Renal pelvis (tissue), 12 donors: ENCODE measurements at places on chromosomes 3 and 15.

DNA sequence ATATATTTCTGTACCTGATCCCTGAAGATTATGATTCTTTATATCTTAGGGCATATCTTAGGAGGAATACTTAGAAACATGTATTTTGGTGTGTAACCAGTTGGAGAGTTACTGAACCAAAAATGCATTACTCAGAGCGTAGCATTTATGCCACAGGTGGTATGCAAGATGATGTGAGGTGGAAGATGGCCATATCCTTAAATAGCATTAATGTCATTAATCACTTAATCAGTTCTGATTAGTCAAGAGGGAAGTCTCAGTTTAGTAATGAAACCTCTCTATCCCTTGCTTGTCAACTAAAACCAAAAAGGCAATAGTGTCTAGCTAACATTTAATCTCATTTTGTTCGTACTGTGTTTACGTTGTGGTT is 130.5 kb upstream of the PHLDB2 start:
- no peak for DNase-seq

- no peak for DNase-seq
Observed at GRCh38 chr15:48522911-48523310, 122.6 kb downstream of the FBN1 start.

DNA sequence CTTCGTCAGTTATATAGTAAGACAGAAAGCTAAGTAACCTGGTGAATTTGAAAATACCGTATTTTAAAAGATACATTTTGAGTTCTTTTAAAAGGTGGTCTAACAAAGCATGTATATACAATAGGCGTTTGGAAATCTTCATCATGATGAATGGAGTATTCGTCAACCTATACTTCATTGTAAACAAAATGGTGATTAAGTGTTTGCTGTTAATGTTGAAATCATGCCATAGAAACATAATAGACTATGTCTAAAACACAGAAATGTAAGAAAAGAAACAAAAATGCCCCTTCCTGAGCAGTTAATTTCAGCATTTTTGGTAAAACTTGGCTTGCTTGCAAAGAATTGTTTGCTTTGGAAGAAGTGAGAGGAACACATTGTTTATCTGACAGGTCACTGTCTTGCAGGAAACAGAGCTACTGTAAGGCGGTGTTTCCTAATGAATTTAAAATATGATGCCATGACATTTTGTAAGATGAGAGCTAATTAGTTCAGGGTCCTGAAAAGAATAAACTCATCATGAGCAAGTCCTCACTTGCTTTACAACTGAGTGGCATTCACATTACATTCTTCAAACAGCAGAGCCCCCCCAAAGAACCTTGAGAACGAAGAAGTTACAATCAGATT is 126.7 kb downstream of the SERPINI1 start:
- DNase-seq, result no peak

DNA sequence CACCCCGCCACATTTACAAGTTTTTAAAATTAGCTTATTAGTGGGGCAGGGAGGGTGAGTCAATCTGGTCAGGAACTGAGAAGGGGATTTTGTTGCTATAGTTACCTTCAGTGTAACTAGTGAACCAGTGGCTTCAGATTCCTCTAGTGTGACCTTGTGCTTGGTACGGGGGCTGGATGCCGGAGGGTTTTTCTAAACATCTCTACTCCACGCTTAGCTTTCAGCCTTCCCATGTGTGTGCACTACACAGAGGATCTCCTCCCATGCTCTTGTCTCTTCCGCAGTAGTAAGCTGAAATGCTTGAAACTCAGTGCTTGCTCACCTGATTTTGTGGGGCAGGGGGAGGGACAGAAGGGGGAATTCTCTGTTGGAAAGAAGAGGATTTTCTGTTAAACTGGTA is 67.9 kb upstream of the AKAP13 start:
- DNase-seq, result no peak

GRCh38 chr15:99593070-99593469 is 27.3 kb downstream of the MEF2A start:
- DNase-seq, result no peak

DNA sequence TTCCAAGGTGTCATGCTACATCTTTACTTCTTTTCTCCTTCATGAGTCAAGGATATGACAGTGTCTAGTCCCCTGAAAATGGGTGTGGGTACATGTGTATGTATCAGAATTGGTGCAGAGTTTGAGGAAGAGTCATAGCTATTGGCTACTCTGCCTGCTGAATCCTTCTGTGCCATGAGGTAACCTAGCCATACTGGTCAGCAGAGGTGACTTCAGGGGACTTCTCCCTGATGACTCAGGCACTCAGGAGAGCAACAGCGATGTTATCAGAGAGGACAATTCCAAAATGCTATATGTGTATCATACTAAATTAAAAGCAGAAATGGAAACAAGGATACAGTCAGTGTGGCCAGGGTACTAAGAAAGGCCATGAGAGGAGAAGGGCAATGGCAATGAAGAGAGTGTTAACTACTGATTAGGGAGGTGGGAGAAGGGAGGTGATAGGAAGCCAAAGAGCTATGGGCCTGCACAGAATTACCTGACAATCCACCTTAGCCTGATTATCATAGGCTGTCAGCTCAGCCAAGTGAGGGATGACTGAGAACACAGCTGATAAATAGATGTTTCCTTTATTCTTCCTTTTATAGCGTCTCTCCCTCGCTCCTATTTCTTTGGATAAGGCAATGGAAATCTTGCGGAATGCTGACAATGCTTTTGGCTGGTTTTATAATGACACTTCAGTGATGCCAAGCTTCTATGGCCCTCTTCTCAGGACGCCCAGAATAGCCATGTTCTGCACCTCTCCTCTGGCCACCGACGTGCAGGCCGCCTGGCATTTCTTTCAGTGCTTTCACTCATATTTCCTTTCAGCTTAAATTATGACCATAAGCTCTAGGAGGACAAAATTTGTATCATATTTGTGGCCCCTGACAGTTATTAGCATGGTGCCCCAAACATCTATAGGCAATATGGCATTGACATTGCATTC is 90.6 kb downstream of the FGF12 start:
- DNase-seq, result no peak

GRCh38 chr15:80455051-80455648 is 51.0 kb downstream of the ARNT2 start:
- no peak for DNase-seq

DNA sequence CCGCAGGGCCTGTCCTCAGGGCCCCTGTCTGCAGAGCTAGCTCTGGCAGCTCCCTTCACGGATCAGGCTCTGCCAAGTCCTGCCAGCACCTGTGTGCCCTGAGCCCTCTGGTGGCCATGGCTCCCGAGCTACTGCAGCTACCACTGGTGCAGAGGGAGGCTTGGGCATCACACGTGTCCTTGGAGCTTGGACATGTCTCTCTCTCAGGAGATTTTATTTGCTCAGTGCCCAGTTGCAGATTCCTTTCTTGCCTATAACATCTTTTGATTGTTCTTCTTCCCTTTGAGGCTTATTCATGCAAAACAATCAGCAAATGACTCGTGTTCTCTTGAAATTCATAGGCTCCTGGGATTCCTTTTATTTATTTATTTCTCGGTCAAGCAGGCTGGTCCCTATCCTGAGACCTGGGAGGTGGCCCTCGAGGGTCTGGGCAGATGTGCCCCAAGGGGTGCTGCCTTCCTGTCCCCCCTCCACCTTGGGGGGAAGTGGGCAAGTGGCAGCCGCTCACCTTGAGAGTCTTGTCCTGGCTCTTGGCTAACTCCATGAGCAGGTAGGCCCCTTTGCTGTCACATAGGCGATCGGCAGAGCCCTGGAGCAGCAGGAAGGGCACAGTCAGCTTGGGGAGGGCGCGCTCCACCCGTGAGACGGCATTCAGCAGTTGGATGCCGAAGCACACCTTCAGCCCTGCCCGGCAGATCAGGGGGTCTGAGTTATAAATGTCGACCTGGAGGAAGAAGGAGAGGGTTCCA is 21.9 kb downstream of the ABTB1 start:
- DNase-seq, result no peak

GRCh38 chr15:90087454-90088154 is 14.7 kb downstream of the IDH2 start:
- no peak for DNase-seq

- no peak for DNase-seq
Observed at GRCh38 chr3:188695241-188695640, 476.5 kb upstream of the TPRG1 start.

- DNase-seq, result peak; percentile 49
Observed at GRCh38 chr15:75452865-75453702, 1.6 kb upstream of the SIN3A start.

GRCh38 chr3:195147649-195148080 is 123.3 kb downstream of the XXYLT1 start:
- DNase-seq, result no peak

DNA sequence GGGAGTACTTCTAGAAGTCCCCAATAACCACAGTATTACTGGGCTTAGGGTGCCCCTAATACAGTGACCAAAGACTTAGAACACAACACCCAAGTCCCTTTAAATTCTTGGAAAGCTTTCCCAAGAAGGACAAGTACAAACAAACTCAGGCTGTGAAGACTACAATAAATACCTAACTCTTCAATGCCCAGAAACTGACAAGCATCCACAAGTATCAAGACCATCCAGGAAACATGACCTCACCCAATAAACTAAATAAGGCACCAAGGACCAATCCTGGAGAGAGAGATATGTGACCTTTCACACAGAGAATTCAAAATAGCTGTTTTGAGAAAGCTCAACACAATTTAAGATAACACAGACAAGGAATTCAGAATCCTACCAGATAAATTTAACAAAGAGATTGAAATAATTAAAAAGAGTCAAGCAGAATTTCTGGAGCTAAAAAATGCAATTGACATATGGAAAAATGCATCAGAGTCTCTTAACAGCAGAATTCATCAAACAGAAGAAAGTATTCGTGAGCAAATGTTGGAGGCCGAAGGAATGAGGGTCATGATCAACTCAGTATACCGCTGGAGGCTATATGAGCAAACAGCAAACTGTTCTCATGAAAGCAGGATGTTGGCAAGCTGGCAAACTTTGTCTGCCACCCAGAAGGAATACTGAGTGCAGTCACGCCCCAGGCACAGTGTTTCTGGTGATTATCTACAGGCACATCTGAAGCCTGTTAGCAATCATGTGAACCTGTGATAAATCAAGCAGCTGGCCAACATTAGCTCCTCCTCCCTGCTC is 87.0 kb upstream of the NECTIN3 start:
- DNase-seq, result no peak

DNA sequence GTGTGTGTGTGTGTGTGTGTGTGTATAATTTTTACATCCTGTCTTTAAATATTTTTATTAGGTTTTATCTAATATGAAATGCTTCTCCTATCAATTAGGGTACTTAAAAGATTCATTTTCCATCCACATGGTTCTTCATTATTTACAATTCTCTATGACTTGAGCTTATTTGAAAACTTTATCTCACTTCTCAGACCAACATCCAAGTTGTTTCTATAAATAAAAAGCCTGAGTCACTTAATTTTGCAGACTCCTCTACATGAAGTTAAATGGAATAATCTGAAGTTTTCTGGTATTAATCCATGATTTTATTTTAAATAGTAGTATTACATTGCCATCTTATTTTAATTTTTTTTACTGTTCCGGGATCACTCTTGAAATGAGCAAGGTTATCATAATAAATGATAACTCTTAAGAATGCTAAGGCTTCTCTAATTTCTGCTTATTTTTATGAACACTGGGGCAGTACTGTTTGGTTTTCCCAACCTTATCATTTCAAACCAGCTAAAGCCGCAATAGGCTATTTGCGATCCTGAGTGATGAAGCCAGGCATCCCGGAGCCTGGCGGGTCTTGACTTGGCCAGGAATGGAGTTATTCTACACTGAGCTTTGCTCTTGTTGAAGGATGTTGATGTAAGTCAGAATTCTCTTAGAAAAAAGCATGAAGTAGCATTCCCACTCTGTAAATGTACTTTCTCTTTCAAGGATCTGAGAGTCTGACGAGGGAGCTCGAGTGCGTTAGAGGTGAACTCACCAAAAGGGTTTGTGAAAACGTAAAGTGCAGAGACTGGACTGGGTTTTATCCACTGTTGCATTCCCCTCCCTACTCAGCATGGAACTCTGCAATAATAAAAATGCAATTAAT is 220.2 kb upstream of the LRTM1 start:
- DNase-seq, result no peak

GRCh38 chr3:24443476-24443875 is 51.2 kb downstream of the THRB start:
- no peak for DNase-seq

GRCh38 chr3:125318871-125319270 is 56.3 kb downstream of the ZNF148 start:
- peak; percentile 23 for DNase-seq

DNA sequence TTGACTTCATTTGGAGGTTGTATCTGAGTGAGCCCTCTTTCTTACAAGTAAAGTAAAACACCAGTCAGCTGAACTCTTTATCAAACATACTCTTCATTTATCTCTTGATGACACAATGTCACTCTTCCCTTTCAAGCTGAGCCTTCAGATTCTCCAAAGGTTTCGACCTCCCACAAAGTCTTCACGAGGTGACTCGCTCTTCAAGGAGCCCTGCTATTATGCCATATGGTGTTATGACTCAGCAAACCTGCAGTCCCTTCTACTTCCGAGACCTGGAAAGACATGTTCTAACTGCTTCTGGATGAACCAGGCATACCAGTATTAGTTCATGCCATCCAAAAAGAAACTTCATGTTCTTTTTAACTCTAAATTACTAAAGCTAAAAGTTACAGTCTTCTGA is 23.1 kb downstream of the AADAC start:
- no peak for DNase-seq

- no peak for DNase-seq
Observed at GRCh38 chr3:123246866-123247265, 45.1 kb downstream of the SEC22A start.

GRCh38 chr15:44286814-44287452 is 1.6 kb upstream of the GOLM2 start:
- DNase-seq, result no peak

DNA sequence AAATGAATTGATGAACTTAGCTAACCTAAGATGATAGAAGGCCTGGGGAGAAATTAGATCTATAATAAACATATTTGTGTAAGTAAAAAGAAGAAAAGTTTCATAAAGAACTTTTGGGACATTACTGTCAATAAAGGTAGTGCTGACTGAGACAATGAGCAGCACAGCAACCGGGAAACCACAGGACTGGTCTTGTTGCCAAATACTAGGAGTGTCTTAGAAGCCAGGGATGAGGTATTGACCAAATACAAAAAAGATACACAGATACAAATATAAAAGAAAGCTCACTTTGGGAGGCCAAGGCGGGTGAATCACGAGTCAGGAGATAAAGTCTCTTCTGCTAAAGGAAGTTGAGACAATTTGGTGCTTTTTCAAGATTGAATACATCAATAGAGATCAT is 362.4 kb upstream of the ZNF385D start:
- DNase-seq, result no peak

DNA sequence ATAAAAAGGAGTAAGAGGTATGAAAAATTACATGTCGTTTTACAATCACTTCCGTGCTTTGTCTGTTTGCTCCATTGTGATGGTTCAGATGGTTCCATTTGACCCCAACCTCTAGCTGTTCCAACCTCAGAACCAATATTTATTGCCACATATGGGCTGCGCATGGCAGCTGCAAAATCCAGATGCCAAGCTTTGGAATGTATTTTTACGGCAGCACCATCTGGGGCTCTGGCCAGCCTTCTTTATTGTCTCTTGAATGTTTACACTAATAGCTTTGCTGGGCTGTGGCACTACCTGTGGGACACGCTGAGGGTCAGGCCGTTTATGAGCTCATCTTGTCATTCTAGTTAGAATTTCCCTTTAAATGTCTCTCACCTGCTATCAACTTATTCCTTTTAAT is 219.8 kb downstream of the ROBO2 start:
- no peak for DNase-seq
